ENCODE measurements at places on chromosomes 2 and 18.

- no peak for DNase-seq
These were observed 14.6 kb upstream of the MEP1B start for GRCh38 chr18:32175265-32175664.

DNA sequence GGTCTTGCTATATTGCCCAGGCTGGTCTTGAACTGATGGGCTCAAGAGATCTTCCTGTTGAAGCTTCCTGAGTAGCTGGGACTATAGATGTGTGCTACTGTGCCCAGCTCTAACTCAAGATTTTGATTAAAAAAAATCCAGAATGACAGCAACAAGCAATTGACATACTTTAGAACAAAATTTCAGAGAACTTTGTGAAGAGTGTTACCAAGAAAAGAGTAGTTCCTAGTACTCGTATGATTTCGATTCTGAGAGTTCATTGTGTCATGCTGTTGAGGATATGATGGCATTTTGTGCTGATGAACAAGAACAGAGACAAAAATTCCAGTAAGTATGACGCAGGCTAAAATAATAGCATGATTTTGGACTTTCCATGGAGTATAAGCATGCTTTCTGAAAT is 90.2 kb upstream of the TWSG1 start:
- no peak for DNase-seq

- DNase-seq, result no peak
These were observed 18.8 kb upstream of the FN1 start for GRCh38 chr2:215454519-215455246.

DNA sequence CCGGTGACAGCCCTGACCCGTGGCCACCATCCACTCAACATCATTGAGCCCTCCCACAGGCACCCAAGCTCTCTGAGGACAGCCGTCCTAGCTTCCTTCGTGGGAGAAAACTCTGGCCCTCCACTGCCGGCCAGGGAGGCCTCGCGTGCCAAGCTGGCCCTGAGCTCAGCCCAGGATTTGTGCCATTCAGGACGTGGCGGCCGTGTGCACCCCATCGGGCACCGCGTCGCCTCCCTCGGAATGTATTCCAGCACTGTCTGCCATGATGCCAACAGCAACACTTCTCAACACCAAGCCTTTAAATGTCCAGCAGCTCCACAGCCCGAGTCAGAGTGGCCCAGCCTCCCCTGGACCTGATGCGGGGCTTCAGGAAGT is 35.7 kb downstream of the ZNF516 start:
- no peak for DNase-seq

DNA sequence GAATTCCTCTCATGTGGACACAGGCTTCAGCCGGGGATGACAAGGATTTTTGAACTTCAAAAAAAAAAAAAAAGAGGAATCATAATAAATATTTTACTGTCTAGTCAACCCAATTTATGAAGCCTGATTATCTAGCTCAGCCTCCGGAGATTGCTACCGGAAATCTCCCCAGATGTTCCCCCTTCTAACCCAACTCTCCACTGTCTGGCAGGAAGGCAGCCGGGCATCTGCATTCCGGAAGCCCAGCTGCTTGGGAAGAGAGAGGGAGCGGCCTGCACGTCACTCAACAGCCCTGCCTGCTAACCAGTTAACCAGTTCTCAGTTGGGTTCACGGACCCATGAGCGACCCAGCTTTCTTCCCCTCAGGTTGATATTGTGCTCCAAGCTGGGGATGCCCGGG is 87.2 kb upstream of the POU3F3 start:
- DNase-seq, result no peak

GRCh38 chr2:216033403-216033802 is 20.1 kb upstream of the MREG start:
- no peak for DNase-seq

Measured in naive B cell (primary cell).